Memory B cell (primary cell): ENCODE measurements at places on chromosomes 11 and 22.

GRCh38 chr11:66112601-66113499, 42.8 kb downstream of the PACS1 start:
- H3K36me3 ChIP-seq: no peaks in the 10 kb centered on the region
- H3K4me1 ChIP-seq: peaks cover 57% of the 10 kb centered on the region

DNA sequence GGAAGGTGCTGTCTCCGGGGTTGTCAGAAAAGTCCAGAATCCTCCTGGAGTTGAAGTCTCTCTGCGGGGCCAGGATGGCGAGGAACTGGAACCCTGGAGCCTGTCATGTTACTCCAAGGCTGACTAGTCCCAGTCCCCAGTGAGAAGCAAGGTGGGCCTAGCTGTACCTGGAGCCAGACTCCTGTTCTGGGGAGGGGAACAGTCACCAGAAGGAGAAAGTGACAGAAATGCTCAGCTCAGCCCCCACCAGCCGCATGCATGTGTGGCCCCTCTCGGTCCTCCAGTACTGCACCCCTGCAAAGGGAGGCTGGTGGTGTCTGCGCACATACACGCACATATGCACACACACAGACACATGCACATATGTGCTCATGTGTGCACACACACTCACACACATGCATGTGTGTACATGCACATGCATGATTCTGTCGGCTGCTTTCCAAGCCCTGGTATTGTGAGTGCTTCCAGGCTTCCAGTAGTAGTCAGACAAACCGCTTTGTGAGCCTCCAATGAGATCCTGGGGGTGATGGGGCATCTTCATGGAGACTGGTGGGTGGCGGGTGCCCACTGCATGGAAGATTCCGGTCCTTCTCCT, 54.3 kb downstream of the RTL6 start:
- H3K27ac ChIP-seq: no peak overlapping the region
- H3K27me3 ChIP-seq: peaks cover 5% of the 10 kb centered on the region
- peaks cover 2% of the 10 kb centered on the region for H3K4me1 ChIP-seq
- no peak for DNase-seq
- no peak overlapping the region for H3K4me3 ChIP-seq

- H3K4me3 ChIP-seq: no peak overlapping the region
- H3K27me3 ChIP-seq: peaks cover 12% of the 10 kb centered on the region
- no peak overlapping the region for H3K27ac ChIP-seq
- H3K4me1 ChIP-seq: no peaks in the 10 kb centered on the region
- H3K36me3 ChIP-seq: no peaks in the 10 kb centered on the region
- DNase-seq: no peak
Measured at GRCh38 chr11:33646629-33647028, 54.0 kb downstream of the C11orf91 start.

DNA sequence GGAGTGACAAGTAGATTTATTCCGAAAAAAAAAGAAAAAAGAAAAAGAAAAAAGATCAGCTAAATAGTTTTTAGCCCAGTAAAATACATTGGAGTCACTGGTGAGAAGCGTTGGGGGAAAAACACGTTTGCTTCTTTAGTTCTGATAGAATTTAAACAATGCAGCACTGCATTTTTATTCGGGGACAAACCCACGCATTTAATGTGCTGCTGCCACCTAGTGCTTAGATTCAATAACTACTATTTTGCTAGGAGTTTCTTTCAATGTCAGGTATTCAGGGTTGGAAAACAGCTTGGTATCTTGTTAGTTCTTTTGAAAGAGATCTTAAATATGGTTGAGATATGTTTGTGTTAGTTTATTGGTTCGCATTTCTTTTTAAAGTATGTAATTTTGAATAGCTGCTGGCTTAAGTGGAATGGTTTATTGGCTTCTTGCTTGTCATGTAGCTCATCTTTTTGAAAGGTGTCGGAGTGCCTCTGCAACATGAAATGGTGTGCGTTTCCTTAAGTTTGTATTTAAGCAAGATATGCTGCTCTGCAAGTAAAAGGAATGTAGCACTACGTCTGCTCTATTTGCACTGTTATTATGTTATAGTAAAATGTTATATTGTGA, 41.9 kb downstream of the SVIP start:
- H3K4me1 ChIP-seq: no peaks in the 10 kb centered on the region
- no peak overlapping the region for H3K4me3 ChIP-seq
- no peak for DNase-seq
- H3K27ac ChIP-seq: no peak overlapping the region
- H3K27me3 ChIP-seq: peaks cover 7% of the 10 kb centered on the region
- no peaks in the 10 kb centered on the region for H3K36me3 ChIP-seq

- peaks cover 2% of the 10 kb centered on the region for H3K27me3 ChIP-seq
- no peaks in the 10 kb centered on the region for H3K36me3 ChIP-seq
- H3K27ac ChIP-seq: no peak overlapping the region
- H3K4me1 ChIP-seq: peaks cover 2% of the 10 kb centered on the region
Measured at GRCh38 chr11:79488286-79488685, 47.5 kb upstream of the TENM4 start.

GRCh38 chr11:109783840-109784239, 309.4 kb upstream of the ZC3H12C start:
- no peaks in the 10 kb centered on the region for H3K4me1 ChIP-seq
- H3K27me3 ChIP-seq: peaks cover 6% of the 10 kb centered on the region
- no peak overlapping the region for H3K27ac ChIP-seq
- no peaks in the 10 kb centered on the region for H3K36me3 ChIP-seq

- no peak overlapping the region for H3K4me3 ChIP-seq
- peaks cover 10% of the 10 kb centered on the region for H3K27me3 ChIP-seq
- peaks cover 8% of the 10 kb centered on the region for H3K4me1 ChIP-seq
Measured at GRCh38 chr11:69540118-69541000, 58.9 kb downstream of the LINC01488 start.

GRCh38 chr11:61353131-61354067, 8.3 kb downstream of the CYB561A3 start:
- H3K4me3 ChIP-seq: peak overlapping the region; percentile 92
- no peak for DNase-seq
- peaks cover 26% of the 10 kb centered on the region for H3K36me3 ChIP-seq
- H3K27ac ChIP-seq: peak overlapping the region; percentile 81
- H3K27me3 ChIP-seq: no peaks in the 10 kb centered on the region

DNA sequence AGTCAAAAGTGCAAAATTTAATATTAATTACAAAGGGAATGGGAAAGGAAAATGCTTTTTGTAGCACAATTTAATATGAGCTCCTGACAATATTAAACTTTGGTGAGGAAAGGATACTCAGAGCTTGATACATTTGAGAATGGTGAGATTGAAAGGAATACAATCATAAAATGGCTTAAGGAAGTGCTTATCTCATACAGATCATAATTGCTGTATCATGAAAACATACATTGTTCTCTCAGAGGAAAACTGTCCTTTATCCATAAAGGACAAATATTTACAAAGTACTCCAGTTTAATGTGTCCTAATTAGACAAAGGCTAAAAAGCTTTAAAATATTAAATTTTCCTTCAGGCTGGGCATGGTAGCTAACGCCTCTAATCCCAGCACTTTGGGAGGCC, 260.4 kb downstream of the TMEM135 start:
- H3K27ac ChIP-seq: no peak overlapping the region
- no peaks in the 10 kb centered on the region for H3K27me3 ChIP-seq
- H3K4me1 ChIP-seq: peaks cover 4% of the 10 kb centered on the region
- DNase-seq: no peak
